Stimulated activated CD4-positive, alpha-beta T cell treated with anti-CD3 and anti-CD28 coated beads, Interleukin-4, amount 100 ng/mL, for 4 hours (primary cell): ENCODE measurements at places on chromosomes 13 and 19.

- DNase-seq = no peak
Observed at GRCh38 chr13:113404723-113405471, 41.0 kb upstream of the GRTP1 start.

- DNase-seq = no peak
Observed at GRCh38 chr19:16290692-16291091, 33.9 kb upstream of the KLF2 start.

- DNase-seq = no peak
Observed at GRCh38 chr19:43934055-43934984, 762 bp downstream of the ZNF45 start.

GRCh38 chr19:2477732-2478191, 1.8 kb downstream of the GADD45B start:
- no peak for DNase-seq

DNA sequence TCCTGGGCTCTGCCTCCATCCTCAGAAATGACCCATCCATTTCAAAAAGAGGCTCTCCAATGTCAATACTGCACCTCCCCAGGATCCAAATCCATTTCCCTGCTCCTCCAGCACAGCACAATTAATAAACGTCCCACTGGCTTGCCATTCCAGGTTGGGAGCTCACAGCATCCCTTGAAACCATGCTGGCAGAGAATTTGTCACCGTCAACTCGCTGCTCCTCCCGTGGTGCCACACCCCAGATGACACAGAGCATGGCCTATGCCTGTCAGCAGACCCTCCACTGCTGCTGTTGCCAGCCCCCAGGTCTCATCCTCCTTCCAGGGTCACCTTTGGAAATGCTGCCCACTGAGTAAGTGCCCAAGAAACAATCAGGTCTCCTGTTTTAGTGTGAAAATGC, 53.0 kb upstream of the UQCRFS1 start:
- no peak for DNase-seq

DNA sequence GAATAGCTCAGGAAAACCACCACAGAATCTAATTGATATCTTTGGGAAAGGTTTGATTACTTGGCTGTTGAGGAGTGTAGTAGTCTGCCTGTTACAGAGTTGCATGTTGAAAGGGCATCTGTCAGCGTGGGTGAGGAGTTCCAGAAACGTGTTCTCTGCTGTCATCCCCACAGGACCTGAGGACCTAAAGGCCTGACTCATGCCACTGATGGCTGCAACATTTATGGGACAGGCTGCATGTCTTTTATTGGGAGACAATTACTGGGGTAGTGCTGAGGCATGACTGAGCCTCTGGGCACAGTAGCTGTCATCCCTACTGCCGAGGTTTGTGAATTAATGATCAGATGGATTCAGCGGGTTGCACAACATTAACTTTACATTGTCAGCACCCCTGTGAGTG, 525.9 kb downstream of the GPC6 start:
- no peak for DNase-seq

DNA sequence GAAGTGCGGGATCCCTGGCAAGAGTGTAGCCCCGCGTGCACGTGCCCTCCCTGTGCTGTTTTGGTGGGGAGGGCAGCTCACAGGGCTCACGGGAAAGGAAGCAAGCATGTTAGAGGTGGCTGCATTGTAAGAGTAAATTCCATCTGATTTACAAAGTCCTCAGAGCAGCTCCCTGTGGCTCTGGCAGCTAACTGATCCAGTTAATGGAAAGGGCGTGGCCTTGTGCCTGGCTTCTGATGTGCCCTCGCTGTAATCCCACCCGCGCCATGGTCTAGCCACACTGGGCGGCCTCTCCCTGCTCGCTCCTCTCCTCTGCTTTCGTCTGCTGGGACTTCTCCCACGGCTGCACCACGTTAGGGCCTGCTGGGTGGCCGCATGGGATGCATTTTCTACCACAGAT, 258.5 kb downstream of the FGF9 start:
- no peak for DNase-seq

GRCh38 chr19:18520848-18521691, 800 bp downstream of the ELL start:
- peak; percentile 10 for DNase-seq

- no peak for DNase-seq
Observed at GRCh38 chr13:77042566-77043177, 15.7 kb upstream of the FBXL3 start.

- peak; percentile 41 for DNase-seq
Observed at GRCh38 chr13:30159446-30159839, 147.9 kb downstream of the KATNAL1 start.

DNA sequence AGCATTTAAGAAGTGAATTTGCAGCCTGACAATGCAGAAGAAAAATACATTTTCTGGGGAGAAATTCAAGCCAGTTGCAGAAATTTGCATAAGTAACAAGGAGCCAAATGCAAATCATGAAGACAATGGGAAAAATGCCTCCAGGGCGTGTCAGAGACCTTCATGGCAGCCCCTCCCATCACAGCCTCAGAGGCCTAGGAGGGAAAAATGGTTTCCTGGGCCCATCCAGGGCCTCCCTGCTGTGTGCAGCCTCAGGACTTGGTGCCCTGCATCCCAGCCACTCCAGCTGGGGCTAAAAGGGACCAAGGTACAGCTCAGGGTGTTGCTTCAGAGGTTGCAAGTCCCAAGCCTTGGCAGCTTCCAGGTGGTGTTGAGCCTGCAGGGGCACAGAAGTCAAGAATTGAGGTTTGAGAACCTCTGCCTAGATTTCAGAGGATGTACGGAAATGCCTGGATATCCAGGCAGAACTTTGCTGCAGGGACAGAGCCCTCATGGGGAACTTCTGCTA, 16.7 kb upstream of the ITM2B start:
- DNase-seq = no peak

GRCh38 chr19:6216236-6216995, 63.4 kb downstream of the MLLT1 start:
- DNase-seq = no peak

GRCh38 chr13:95552208-95552538, 347 bp upstream of the CLDN10 start:
- no peak for DNase-seq

GRCh38 chr19:31352296-31352781, 3.1 kb upstream of the TSHZ3 start:
- no peak for DNase-seq

DNA sequence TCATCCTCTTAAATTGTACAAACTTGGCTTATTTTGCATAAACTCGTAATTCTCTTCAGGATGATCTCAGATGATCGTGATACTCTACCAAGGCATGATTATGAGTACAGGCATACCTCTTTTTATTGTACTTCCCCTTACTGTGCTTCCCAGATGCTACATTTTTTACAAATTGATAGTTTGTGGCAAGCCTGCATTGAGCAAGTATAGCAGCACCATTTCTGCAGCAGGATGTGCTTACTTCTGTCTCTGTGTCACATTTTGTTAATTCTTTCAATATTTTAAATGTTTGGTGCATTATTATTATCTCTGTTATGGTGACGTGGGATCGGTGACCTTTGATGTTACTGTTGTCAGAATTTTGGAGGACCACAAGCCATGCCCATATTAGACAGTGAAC, 752.3 kb downstream of the PCDH9 start:
- no peak for DNase-seq

DNA sequence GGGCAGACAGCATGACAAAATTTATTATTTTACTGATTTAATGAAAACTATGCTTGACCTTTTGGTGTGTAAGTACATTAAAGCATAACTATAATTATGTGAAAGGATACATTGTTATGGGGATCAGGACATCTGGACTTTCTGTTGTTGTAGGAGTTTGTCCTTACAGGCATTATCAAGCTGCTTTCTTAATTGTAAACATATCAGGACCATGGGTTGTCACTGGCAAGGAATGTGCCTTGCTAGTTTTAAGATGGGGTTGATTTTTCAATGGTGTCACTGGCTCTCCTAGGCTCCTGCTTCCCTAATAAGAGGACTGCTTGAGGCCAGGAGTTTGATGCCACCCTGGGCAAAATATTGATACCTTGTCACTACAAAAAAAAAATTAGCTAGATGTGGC, 32.6 kb downstream of the KBTBD6 start:
- DNase-seq = no peak
